MV-4-11 (cell line): ENCODE measurements at places on chromosomes 6 and 20.

- DNase-seq = no peak
These were observed 15.1 kb upstream of the ISM1 start for GRCh38 chr20:13205848-13206434.

DNA sequence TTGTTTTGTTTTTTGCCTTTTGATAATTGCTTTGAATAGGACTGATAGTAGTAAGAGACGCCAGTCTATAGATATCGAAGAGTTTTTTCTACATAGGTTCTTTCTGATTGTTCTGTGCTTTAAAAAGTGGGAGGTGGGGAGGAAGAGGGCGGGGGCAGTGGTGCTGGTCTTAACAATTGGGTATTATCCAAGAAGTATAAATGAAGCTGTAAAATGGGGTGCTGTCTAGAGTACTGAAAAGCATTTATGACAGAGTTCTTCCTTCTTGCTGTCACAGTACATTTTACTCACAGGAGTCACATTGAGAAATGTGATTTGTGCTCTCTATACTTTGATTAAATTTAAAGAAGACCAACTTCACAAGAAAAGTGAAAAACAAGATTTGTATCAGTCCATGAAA is 41.0 kb downstream of the MAPK14 start:
- DNase-seq = no peak

DNA sequence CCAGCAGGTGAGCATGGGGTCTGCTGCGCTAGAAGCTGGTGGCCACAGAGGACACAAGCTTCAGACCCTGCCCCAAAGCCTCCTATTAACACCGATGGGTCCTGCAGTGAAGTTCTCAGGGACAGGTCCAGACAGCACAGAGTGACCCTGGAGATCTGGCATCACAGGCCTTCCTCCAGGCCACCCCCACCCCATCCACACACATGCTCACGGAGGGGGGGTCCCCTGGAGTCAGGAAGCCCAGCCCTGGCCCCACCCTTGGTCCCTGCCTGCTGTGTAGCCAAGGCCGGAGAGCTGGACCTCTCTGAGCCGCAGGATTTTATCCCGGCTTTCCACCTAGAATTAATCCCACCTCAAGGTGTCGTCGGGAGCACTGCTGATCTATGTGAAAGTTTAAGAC is 167.3 kb downstream of the TAF4 start:
- no peak for DNase-seq

GRCh38 chr6:139751179-139751578 is 376.7 kb upstream of the CITED2 start:
- DNase-seq = no peak

DNA sequence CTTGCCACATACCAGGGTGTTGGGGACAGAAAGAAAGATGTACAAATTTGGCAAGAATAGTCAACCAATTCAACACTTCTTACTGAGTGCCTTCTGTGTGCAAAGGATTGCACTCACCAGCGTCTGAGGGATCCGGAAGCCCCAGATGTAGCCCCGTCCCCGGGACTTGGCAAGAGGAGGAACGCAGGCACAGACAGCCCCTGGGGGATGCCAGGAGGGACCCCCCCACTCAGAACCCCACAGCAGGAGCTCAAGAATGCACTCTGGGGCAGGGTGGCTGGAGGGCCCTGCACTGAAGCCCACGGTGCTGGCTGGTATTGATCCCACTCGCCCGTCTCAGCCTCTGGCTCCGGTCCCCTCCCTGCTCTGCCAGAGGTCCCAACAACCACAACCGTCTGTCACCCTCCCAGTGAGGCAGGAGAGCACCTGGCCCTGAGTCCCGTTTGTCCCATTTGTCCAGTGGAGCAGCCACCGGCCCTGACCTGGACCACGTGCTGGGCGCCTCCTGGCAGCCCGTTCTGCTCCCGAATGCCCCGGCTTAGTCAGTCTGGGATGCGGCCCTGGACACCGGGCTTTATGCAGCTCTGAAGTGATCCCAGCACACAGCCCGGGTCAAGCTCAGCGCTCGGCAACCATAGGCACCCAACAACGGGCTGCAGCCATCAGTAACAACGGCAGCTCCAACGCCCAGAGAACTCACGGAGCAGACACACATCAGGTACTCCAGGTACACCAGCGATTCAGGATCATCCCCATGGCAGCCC is 128.7 kb downstream of the DLL1 start:
- no peak for DNase-seq

GRCh38 chr6:7108964-7109836 is 1.4 kb downstream of the RREB1 start:
- DNase-seq = peak; percentile 63

DNA sequence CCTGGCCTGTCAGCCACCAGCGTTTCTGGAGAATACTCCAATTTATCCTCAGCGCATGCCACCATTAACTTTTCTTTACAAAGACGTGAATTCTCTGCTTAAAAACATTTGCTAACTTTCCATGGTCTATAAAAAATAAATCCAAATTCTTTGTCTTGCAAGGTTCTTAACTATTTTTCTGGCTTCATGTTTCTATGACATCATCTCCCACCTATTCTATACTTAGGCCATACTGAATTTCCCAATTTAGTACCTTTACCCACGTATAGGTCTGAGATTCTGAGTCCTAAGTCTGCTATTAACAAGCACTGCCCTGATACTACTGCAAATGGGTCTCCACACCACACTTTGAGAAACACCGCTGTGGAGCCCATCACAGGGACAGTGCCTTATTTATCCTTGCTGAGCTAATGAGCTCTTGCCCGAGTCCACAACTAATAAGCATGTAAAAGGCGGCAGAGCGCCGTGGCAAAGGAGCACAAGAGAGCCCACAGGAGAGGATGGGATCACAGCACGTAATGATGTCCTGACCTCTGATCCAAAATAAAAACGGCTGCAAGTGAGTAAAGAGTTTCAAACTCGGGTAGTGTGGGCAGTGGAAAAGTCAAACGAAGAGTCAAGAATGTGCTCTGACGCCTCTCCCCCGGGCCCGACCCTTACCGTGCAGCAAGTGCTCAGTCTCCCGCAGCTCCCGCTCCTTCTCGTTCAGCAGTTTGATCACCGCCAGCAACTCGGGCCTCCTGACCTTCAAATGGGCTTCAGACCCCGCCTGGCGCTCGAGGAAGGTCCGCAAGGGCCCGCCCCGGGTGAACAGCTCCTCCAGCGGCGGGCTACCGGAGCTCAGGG is 519 bp downstream of the MTRF1L start:
- DNase-seq = no peak

GRCh38 chr6:40181367-40181766 is 247.1 kb upstream of the MOCS1 start:
- DNase-seq = no peak

GRCh38 chr6:90162648-90163387 is 133.8 kb downstream of the BACH2 start:
- no peak for DNase-seq

DNA sequence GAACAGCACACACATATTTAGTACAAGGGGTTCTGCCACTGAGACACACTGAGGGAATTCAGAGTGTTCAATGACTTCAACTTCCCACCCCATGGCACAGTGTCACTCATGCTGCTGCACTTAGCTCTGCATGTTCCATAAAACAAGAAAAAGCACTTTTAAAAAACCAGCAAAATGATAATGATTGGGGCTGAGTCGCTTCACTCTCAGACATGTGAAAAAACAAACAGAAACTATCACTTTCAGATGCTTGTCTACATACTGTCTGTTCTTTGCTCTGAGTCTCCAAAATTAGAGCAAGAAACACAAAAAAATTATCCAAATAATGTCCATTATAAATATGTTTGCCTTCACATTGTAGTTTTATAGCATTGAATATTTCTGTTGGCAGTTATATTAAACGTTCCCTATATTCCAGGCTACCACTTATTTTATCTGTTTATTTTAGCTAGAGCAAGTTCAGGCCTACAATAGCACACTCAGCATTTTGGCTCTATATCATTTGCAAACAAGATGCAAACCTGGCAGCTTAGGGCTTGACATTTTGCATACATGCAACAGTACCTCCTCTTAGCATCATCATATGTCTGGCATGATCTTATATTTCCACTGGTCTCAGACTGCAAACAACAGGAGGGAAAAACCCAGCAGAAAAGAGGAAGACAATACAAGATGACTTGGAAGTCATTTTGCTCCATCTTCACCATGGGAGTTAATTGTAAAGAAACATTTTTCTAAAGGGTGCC is 398.8 kb downstream of the HACE1 start:
- DNase-seq = no peak

GRCh38 chr6:81933608-81934051 is 181.1 kb upstream of the TENT5A start:
- DNase-seq = no peak

DNA sequence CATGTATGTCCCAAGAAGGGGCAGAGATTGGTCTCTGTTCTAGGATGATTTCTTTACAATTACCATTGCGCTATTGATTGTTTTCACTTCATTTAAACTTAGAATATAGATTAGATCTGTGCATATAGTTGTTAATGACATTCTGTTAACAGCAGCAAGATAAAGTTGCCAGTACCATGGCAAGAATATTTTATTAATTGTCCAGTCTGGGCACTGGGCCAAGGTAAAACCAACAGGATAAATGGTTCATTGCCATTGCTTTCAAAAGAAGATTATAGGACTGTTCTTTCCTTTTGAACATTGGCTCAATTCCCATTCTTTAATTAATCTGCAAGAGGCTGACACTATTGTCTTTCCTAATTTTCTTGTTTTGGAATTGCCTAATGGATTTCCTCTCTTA is 592.4 kb downstream of the RFPL4B start:
- DNase-seq = no peak

DNA sequence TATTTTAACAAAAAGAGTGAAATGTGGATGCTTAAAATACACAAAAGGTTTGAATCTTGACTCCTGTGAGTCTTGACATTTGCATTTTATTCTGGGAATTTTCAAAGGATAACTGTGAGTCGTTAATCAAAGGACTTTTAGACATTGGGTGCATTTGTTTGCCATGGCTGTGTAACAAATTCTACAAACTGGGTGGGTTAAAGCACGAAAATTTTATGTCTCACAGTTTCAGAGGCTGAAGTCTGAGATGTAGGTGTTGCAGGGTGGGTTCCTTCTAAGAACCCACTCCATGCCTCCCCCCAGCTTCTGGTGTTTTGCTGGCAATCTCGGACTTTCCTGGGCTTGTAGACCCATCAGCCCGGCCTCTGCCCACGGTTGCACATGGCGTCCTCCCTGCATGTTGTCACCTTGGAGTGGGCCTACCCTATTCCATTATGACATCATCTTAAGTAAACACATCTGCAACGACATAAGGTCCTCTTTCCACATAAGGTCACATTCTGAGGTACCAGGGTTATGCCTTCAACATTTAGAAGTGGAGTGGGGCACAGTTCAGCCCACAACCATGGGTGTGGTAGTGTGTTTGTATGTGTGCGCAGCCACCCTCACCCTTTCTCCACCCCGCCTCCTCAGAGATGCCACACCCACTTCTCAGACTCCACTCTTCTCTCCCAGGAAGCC is 113.1 kb downstream of the FOXA2 start:
- DNase-seq = no peak
